ENCODE measurements at places on chromosomes 4 and X. TPM values are rescaled to one million over a fixed set of nuclear protein-coding genes. Genes with fewer than 3 reads are reported as not detected.

DNA sequence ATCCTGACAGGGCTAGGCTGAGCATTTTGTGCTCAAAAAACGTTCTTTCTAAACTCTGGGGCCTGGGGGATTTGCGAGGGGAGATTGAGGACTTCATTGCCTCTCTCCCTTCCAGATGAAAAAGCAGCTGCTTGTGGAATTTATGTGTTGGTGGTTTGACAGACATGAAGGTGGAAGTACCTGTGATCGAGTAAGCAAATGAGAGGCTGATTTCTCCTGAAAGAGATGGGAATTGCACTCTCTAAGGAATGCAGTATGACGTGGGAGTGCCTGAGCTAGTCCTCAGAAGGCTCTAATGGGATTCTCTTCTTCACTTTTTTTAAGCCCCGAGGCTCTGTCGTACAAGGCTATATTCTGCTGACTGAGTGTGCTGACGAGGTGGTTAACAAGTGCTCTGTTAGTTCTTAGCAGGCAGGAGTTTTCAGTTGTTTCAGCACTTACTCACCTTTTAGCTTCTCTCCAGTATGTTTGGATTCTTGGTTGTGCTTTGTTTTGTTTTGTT is 426.8 kb upstream of the CNKSR2 start:
- H3K36me3 ChIP-seq, result no peaks in the 10 kb centered on the region
- no peaks in the 10 kb centered on the region for H3K4me1 ChIP-seq
- H3K27me3 ChIP-seq, result no peaks in the 10 kb centered on the region
- no peak overlapping the region for H3K4me3 ChIP-seq
- H3K27ac ChIP-seq, result no peak overlapping the region

GRCh38 chr4:138902705-138903104 is 112.9 kb upstream of the NOCT start:
- no peak overlapping the region for H3K27ac ChIP-seq
- H3K4me3 ChIP-seq, result no peak overlapping the region
- H3K27me3 ChIP-seq, result no peaks in the 10 kb centered on the region
- no peaks in the 10 kb centered on the region for H3K36me3 ChIP-seq
- H3K4me1 ChIP-seq, result no peaks in the 10 kb centered on the region

DNA sequence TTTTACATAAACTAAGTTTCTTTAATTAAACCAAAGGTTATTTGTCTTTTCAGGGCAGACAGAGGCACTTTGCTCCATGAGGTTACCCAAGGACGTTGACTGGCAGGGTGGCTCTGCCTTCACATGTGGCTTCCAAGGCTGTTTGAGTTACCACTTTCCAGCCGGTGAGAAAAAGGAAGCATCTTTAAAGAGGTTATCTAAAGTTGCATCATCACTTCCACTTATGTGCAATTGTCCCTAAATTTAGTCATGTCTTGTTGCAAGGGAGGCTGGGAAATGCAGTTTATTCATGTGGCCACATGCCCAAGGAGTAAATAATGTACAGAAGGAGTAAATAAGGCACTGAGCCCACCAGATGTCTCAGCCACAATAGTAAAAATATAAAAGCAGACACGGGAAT is 29.0 kb upstream of the RAP1GDS1 start:
- H3K36me3 ChIP-seq, result no peaks in the 10 kb centered on the region
- no peaks in the 10 kb centered on the region for H3K4me1 ChIP-seq
- no peaks in the 10 kb centered on the region for H3K27me3 ChIP-seq
- no peak overlapping the region for H3K4me3 ChIP-seq
- no peak overlapping the region for H3K27ac ChIP-seq

GRCh38 chr4:22020129-22020528 is 71.6 kb upstream of the KCNIP4 start:
- no peaks in the 10 kb centered on the region for H3K4me1 ChIP-seq
- H3K4me3 ChIP-seq, result no peak overlapping the region
- no peak for DNase-seq
- no peaks in the 10 kb centered on the region for H3K36me3 ChIP-seq

- no peaks in the 10 kb centered on the region for H3K27me3 ChIP-seq
- no peaks in the 10 kb centered on the region for H3K4me1 ChIP-seq
- H3K27ac ChIP-seq, result no peak overlapping the region
- H3K36me3 ChIP-seq, result no peaks in the 10 kb centered on the region
- DNase-seq, result no peak
These were observed 143.3 kb downstream of the RNF150 start for GRCh38 chr4:140989944-140990343.

DNA sequence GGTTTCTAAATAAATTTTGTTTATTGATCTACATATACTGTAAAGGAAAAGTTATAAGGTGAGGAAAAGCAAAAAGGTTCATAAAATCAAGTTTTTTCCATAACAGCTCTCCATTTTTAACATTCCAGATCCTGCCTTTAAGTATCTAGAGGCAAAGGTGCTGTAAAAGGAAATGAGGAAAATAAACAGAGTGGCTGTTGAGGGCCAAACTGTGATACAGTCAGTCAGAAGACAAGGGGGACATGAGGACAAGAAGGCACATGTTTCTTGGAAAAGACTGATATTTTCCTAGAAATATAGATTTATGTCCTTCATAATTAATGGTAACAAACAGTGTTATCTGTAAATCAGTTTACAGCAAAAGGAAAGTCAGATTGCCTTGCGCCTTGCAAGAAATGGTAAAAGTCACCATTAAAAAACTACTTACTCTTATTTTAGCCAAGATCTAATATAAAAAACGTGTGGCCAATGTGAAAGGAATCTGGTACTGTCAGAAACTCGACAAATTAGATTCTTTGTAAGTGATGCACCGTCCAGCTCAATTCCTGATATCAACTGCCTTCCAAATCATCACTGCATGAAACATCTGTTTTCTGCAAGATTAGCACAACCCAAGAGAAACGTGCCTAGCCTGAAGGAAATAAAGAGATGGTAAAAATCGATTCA is 34.0 kb upstream of the VEGFD start:
- no peaks in the 10 kb centered on the region for H3K4me1 ChIP-seq
- H3K4me3 ChIP-seq, result no peak overlapping the region
- H3K27me3 ChIP-seq, result no peaks in the 10 kb centered on the region

DNA sequence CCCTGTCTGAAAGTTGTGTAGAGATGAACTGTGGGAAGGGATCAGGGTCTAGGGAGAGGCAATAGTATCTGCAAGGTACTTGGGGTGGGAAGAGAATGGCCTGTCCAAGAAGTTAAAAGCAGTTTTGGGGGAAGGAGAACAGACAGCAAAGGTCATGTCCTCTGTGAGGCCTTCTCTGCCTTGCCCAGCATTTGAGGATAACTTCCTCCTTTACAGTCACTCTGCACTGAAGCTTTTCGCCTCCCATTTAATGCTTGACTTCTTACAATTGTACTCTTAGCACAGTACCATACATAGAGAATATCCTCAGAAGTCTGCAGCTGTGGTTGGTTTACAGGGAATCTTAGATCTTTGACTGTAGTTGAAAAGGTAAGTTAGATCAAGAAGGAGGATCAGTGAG is 121.8 kb upstream of the AP1S2 start:
- no peaks in the 10 kb centered on the region for H3K36me3 ChIP-seq
- no peak overlapping the region for H3K27ac ChIP-seq
- H3K4me3 ChIP-seq, result no peak overlapping the region
- no peak for DNase-seq

DNA sequence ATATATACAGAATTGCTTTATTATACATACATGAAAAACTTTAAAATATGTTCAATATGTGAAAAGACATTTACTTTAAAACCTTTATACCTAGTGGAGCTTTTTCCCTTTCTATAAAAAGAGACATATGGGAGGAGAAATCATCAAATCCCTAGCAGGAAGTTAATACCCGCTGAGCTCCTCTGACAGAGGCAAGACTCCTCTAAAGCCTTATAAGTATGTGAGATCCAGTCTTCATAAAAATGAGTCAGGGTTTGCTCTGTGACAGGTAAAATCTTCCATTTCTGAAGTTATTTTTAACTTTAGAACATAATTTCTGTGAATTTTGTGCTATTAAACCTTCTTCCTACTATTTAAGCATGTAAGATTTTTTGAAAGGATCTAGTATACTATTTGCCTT is 634.4 kb upstream of the AADAT start:
- H3K4me1 ChIP-seq, result no peaks in the 10 kb centered on the region
- no peaks in the 10 kb centered on the region for H3K36me3 ChIP-seq
- no peak overlapping the region for H3K27ac ChIP-seq
- DNase-seq, result no peak

DNA sequence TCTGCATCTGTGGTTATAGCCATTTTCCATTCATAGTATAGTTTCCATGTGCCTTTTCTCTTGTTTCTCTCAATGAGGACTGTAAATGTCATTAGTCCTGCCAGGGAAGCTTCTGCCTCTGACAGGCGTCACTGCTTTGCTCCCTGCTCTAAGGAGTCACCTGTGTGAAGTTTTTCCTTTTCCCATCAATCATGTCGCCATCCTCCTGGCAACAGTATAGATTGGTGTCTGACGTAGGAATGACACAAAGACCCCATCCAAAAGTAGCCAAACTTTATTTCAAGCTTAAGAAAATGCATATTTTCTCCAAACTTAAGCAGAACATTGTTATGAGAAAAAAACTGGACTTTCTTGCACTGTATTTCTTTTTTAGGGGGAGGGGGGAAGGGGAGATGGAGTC is 23.1 kb upstream of the MECP2 start:
- no peaks in the 10 kb centered on the region for H3K4me1 ChIP-seq
- no peaks in the 10 kb centered on the region for H3K36me3 ChIP-seq
- DNase-seq, result no peak
- peaks cover 6% of the 10 kb centered on the region for H3K27me3 ChIP-seq
- no peak overlapping the region for H3K4me3 ChIP-seq

DNA sequence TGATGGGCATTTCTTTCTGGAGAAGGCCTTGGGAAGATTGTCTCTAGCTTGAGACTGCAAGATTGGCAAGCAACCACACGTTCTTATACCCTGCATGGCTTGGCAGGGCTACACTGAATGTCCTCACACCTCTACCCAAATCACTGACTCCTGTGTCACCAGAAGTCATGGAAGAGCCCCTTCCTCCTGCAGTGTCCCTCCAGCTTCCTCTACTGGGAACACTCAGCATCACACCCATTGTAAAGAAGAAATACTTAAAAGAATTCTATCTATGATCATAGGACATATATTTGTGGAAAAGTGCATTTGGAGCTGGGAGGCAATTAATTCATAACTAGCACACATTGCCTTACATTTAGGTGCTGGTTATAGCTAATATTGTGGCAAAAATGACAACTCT is 113.1 kb downstream of the CCSER1 start:
- H3K4me1 ChIP-seq, result peaks cover 11% of the 10 kb centered on the region
- H3K27me3 ChIP-seq, result no peaks in the 10 kb centered on the region
- no peaks in the 10 kb centered on the region for H3K36me3 ChIP-seq
- no peak for DNase-seq
- H3K4me3 ChIP-seq, result no peak overlapping the region

GRCh38 chrX:145687146-145687545 is 130.5 kb upstream of the SLITRK2 start:
- H3K27me3 ChIP-seq, result no peaks in the 10 kb centered on the region
- no peak overlapping the region for H3K4me3 ChIP-seq
- H3K27ac ChIP-seq, result no peak overlapping the region
- no peaks in the 10 kb centered on the region for H3K4me1 ChIP-seq
- no peak for DNase-seq

- no peak overlapping the region for H3K4me3 ChIP-seq
- no peaks in the 10 kb centered on the region for H3K27me3 ChIP-seq
- H3K4me1 ChIP-seq, result no peaks in the 10 kb centered on the region
- H3K27ac ChIP-seq, result no peak overlapping the region
- no peak for DNase-seq
These were observed 28.1 kb downstream of the DDIT4L start for GRCh38 chr4:100162027-100162685.

DNA sequence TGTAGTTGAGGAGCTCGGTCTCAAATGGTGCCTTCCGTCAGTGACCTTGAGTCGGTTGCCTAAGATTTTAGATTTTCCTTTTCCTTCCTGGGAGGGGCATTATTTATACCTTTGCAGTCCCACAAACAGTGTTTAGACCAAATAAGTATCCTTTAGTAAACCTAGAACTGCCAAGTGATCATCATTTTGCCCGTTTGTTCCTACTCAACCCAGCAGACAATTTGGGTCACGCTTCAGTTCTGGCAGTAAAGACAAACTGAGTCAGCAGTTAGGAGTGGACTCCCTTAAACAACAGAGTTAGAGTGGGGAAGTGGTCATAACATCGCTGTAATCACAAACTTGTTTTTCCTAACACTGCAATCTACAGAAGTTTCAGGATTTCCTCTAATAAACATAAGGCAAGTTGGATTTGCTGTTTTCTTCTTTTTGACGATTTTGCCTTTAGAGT is 777 bp upstream of the WDFY3 start:
- H3K27me3 ChIP-seq, result no peaks in the 10 kb centered on the region
- no peaks in the 10 kb centered on the region for H3K36me3 ChIP-seq
- H3K27ac ChIP-seq, result peak overlapping the region; percentile 76
- no peak for DNase-seq

DNA sequence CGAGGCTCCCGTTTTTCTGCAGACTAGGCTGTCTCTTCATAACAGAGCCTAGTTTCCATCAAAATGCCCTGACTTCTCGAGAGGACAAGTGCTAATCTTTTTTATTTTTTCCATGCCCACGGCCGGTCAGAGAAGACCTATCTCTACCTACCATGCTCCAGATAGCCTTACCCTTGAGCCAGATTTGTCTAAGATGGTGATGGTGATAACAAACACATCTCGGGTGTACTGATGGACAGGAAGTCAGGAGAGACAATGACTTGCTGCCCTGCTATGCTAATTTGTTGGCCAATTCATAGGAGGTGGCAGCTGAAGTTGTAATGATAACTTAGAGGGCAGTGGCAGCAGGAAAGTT is 42.2 kb upstream of the NKRF start:
- H3K4me3 ChIP-seq, result no peak overlapping the region
- no peak overlapping the region for H3K27ac ChIP-seq
- H3K36me3 ChIP-seq, result no peaks in the 10 kb centered on the region
- H3K27me3 ChIP-seq, result no peaks in the 10 kb centered on the region
- no peak for DNase-seq

DNA sequence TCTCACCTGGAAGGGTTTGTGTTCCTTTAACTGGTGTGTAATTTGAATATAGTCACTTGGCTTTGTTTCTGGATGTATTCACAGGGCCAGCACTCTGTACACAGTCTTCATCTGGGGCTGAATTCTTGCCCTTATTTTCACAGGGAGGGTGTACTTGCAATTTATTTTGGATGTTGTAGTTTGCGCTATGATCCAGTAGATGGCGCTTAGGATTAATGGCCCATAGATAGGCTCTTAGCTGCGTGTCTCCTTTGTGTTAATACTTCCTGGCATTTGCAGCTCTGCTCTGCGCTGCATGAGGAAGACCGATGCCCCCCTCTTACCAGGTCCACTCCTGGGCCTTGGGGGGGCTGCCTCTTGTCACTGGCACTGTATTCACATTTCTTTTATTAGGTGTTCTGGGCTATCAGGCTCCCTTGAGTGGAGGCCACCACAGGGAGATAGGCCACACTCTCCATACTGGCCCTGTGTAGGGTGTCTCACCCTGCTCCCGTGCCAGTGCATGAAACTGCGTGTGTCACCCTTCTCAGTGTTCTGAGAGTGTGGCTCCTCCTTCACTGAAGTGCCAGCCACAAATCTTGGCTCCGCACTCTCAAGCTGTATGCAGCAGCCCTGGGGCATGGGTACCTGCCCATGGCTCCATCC is 562.2 kb downstream of the ZIC3 start:
- peak; percentile 15 for DNase-seq
- H3K4me1 ChIP-seq, result no peaks in the 10 kb centered on the region
- H3K4me3 ChIP-seq, result no peak overlapping the region

The ARHGAP6 gene
- 1.2 TPM for total RNA-seq

The CISD2 gene
- total RNA-seq, result 14.5 TPM

The AFM gene
- total RNA-seq, result 0.44 TPM

The ASMT gene
- not detected for total RNA-seq

The CCDC110 gene
- 23.0 TPM for total RNA-seq

The SMIM31 gene
- total RNA-seq, result 2.2 TPM

The HSPA4L gene
- 7.1 TPM for total RNA-seq

The GPR143 gene
- 0.63 TPM for total RNA-seq

The FAM53A gene
- total RNA-seq, result 1.3 TPM
